ENCODE measurements at places on chromosomes 12 and 14.

GRCh38 chr12:120229071-120229486 lies 28.2 kb upstream of the RPLP0 start:
- DNase-seq, result no peak

DNA sequence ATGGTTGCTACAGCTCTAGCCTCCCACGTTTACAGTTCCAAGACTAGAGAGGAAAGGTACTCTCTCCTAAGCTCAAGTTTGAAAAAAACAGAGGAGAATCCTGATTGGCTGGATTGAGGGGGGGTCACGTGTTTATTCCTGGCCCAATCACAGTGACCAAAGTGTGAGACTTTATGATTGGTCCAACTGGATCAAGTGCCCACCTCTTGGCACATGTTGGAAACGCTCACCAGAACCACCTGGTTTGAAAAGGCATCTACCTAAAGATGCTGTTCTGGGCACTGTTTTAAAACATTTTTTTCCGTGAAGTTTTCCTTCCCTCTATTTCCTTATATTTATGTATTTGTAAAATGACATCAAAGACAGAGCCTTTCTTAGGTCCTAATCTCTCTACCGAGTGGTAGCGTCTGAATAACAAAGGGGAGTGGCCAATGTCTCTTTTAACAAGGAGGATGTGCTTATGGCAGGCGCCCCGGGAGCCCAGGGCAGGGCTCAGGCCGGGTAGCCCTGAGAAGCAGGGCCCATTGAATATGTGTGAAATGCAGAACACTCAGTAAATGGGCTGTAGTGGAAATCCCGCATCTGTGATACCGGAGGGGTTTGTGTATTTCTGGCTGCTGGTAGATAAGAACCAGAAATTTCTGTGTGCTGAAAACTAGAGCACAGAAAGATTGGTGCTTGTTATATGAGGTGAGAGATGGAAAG lies 146.2 kb downstream of the ATP23 start:
- no peak for DNase-seq

DNA sequence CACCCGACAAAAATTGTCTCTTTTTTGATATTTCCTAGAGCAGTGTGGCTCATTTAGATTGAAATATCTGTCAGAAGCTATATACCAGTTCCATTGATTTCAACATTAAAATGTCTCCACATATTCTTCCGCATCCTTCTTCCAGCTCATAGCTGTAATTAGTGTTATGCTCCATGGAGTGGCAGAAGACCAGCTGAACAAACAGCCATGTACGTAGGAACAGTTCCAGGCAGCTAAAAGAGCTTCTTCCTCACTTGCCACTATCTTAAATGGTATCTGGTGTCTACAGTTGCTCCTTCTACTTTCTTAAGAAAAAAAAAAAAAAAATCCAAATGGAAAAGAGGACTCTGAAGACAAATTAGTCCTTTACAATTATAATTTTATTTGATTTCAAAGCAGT lies 848.0 kb downstream of the DIO2 start:
- no peak for DNase-seq

DNA sequence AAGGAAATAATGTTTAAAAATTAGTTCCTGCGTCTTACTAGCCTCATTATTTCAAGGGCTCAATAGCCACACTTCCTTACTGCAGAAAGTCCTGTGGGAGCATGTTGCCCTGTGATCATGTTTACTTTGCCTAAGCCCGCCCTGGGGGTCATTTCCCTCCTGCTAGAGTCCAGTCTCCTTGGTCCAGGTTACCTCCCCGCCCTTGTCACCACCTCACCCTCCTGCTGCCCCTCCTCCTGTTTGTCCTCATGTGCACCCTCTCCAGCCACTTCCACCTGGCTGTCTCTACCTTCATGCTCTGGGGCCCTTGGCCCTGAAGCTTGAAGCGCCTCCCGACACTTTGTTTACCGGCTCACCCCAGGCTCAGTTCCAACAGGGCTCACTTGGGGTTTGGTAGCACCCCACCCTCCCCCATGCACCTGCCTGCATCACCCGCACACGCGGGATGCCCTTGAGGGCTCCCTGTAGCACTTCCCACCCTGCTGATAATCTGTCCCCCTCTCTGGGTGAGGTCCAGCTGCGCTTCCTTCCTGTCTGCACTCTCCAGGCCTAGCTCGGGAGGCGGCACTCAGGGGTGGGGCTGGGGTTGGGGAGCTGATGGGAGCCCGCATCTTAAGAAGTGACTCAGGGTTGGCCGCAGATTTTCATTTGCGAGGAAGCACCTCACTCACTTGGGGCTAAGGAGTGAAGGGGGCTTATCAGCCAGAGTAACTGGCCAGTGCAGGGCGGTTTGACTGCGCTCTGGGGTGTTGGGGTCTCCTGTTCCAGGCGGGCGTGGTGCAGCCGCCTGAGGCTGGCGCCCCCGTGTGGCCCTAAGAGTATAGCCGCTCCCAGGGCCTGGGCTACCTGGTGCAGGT lies 40.1 kb downstream of the SMIM41 start:
- DNase-seq, result no peak

DNA sequence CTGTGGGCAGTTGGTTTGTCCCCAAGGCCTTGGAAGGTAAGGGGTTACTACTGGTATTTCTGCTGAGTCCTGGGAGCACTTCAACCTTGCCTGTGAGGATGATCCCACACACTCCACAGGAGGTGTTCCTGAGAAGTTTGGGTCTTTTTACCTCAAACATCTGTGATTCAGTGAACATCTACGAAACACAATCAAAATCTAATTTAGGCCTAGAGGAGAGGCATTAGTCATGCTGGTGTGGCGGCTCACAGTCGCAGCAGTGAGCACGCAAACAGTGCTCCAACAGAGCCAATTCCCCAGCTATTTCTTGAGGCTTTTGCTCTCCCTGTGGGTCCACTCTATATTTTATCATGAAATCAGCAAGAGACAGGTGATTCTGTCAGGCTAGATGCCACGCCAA lies 107.6 kb downstream of the APAF1 start:
- DNase-seq, result no peak

DNA sequence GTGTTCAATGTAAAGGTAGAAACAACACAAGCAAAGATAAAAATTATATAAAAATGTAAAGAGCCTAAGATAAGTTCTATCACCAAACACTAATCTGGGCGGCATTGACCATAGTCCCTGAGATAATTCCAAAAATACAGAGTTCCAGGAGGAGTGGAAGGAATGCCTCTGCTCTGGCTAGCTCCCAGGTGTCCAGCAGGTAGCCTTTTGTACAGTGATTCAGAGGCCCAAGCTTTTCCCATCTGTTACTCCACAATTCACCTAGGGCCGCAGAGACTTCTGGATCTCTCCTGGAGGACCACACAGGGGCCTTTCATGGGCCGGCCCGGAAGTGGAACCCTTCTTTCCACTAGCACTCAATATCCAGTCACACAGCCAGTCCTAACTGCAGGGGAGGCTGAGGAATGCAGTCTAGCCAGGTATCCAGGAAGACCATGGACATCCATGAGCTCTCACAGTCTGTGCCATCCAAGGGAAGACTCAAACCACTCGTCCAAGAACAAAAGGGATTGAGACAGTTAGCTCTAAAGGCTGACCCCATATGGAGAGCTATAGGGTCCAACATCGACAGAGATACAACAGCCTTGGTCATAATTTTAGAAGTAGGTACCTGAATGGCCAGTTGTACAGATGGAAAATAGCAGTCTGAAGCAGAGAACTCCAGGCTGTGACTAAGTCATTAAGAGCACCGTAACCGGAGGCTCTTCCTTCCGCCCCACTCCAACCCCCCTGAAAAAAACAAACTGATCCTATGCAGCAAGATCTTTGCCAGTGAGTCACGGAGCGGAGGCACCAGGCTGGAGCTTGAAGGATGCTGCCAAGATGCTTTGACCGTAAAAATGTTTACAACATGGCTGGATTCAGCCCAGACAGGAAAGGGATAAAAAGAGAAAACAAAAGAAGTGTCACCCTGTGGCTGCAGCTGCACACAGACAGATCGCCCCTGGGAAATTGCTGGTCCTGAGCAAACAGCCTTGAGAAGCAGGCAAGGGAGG lies 204.8 kb downstream of the NUAK1 start:
- no peak for DNase-seq
